ENCODE measurements at places on chromosomes 4 and X.
A peak's percentile ranks its signal among the peaks of the same experiment; 100 is the strongest.

- DNase-seq, result no peak
Observed at GRCh38 chrX:150688911-150689451, 4.2 kb upstream of the MTMR1 start.

GRCh38 chr4:56953680-56954520 lies 23.5 kb downstream of the NOA1 start:
- DNase-seq, result no peak

DNA sequence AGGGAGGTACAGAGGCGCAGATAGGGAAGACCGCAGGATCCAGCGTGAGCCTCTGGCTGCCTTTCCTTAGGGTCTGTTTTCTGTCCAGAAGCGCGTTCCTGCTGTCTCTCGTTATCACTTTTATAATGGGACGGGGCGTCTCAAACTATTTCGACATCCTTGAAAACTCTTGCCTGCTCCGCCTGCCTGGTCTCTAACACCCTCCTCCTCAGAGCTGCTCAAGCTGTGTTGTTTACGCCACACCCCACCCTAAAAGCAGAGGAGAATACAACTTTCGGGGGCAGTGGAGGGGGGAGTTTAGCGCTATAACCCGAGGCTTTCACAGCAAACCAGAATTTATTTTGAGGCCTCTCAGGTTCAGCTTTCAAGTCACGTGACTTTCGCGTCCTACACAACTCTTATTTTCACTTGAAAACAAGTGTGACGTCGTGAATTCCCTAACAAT lies 646 bp upstream of the FAM3A start:
- no peak for DNase-seq

DNA sequence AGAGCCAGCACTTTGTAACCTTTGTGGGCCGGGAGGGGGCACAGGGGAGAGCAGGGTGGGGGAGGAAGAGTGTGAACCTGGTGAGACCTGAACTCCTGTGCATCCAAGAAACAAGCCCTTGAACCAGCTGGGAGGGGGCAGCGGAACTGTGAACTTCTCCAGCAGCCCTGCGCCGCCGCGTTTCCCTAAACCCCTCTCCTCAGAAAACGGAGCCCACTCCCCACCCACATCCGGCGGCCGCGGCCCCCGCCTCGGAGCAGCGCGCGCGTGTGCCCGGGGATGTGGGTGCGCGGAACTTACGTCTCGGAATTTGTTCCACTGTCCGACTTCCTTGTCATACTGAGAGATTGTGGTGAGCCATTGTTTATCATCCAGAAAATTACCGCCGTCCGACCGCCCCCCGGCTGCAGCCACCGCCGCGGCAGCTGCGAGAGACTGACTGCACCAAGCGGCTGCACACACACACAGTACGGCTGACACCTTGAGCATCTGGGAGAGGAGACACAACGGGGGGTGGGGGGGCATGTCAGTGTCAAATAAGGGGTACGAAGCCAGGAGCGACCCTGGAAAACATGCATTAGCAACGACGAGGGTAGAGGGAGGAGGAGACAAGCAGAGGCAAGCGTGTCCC lies 494 bp downstream of the SPOCK3 start:
- DNase-seq, result no peak

DNA sequence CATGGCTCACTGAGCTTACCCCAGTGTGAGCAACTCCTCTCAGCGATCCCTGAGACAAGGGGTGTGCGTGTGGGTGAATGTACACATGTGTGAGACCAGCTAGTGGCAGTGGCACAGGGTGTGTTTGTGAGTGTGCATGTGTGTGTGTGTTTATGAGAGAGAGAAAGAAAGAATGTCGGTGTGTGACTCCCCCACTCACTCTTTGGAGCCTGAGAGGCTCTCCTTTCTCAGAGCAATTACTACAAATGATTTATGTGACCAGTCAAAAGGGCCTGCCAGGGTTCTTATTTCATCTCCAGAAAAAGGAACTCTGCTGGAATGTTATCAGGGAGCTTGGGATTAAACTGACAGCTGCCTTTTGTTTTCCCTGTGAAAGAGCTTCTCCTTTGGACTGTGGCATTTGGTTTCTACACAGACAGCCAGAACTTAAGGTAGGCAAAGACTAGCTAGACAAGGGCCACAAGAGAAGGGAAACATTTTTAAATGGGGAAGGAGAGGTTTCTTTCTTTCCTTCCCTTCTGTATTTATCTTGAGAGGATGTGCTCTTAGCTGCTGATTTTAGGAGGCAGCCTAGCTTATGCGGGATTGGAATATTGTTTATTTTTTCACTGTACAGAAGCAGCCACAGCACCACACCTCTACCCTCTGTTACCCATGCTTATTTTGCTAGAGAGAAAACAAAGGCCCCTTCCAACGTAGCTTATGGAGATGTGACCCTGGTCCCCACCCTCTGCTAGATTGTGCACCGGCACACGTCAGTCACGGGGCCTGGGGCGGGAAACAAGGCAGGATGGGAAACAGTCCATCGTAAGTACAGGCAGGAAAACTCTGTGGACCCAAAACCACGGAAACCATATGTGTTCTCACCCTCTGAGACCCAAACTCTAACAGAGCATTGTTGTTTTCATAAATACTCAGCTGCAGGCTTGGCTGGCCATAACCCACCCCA lies 143.5 kb downstream of the MGST2 start:
- DNase-seq, result no peak

GRCh38 chrX:139930916-139931645 lies 1.8 kb downstream of the ATP11C start:
- peak; percentile 31 for DNase-seq

- DNase-seq, result peak; percentile 46
Observed at GRCh38 chr4:184457535-184458249, 16.7 kb downstream of the IRF2 start.

- DNase-seq, result no peak
Observed at GRCh38 chrX:148047200-148047599, 66.1 kb downstream of the FMR1NB start.

DNA sequence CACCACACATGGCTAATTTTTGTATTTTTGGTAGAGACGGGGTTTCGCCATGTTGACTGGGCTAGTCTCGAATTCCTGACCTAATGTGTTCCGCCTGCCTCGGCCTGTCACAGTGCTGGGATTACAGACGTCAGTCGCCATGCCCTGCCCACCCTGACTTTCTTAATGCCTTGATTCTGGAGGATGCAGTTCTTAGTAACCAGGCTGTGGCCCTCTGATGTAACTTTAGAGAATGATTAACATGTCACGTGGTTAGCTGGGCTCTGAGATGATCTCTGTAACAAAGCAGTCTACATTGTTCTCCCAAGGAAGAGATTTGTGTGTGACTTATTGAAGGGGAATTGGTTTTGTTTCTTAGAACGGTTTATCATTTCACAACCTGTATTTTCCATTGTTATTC lies 30.6 kb downstream of the ANK2 start:
- DNase-seq, result no peak

DNA sequence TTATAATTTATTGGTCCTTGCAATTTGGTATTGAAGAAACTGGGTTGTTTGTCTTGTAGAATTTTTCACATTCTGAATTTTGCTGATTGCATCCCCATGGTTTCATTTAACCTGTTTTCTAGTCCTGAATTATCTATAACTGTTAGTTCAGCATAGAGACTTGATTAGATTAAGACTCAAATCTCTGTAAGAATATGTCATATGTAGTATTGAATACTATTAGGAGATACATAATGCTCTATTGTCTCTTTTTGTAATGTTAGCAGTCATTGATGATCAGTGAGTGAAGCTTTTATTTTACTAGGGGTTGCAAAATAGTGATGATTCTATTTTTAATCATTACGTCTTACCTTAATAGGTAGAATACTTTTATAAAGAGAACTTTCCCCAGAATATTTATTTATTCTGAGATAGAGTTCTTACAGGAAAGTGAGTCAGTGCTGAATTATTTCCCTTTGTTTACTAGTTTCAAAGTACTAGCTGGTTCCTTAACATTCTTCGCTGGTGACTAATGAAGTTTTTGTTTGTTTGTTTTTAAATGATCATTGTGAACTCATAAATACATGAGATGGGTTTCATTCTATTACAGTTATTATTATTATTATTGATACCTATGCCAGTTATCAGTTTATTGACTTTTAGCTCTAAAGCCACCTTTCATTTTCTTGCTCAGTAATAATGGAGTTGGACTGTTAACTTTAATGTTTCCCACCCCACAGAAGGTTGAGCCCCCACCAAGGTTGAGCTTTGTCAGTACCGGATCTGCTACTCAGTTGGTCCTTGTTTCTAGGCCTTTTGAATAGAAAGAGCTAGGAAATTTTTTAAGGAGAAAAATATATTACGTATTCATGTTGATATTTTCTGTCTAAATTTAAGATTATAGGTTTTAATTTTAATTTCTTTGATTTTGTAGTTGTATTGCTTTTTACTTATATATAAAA lies 102.3 kb downstream of the LARP1B start:
- DNase-seq, result no peak

DNA sequence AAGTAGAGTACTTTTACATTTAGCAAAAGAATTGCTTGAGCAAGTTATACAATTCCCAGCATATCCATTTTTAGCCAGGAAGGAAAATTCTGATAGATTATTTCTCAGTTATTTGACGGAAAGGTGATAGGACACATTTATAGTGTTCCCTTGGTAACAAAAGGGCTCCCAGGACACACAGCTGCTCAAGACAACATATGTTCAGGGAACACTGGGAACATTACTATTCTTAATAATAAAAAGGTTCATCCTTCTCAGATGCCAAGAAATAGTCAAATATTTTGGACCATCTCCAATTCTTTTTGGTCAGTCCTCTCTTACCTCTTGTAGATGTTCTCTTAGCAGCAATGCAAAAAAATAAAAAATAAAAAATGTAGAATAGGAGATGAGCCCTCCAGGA lies 66.8 kb upstream of the SMAD1 start:
- DNase-seq, result no peak

- no peak for DNase-seq
Observed at GRCh38 chrX:133660281-133660680, 245.0 kb upstream of the GPC4 start.

DNA sequence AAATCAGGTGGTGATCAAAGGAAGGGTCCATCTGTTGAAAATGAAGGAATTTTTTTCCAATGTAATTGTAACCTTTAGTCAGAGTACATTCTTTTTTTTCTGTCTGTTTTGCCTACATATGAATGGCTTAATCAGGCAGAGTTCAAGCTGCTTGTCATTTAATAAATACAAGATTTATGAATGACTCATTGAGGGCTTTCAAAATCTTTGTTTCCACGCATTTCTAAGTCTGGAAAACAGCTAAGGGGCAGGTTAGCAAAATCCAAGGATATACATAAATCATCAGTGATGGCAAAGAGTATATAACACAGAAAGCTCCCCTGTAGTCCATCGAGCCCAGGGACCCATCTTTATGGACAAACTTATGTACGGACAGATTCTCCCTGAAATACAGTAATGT lies 1.8 kb downstream of the CA5B start:
- DNase-seq, result no peak

DNA sequence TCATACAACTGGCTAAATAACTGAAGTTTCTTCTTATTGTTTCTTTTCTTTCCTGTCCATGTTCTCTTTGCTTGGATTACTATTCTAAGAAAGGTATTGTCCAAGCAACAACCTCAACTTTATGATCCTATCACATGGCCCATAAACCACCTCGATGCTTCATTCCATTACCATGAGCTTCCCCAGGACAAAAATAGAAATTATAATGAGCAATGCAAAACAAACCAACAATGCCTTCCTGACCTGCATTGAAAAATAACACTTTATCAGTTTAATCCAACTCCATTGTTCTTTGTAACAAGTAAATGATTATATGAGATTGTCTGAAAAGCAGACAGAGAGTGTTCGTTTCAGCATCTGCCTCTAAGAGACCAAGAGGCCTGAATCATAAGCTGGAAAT lies 148.8 kb downstream of the HS6ST2 start:
- no peak for DNase-seq

DNA sequence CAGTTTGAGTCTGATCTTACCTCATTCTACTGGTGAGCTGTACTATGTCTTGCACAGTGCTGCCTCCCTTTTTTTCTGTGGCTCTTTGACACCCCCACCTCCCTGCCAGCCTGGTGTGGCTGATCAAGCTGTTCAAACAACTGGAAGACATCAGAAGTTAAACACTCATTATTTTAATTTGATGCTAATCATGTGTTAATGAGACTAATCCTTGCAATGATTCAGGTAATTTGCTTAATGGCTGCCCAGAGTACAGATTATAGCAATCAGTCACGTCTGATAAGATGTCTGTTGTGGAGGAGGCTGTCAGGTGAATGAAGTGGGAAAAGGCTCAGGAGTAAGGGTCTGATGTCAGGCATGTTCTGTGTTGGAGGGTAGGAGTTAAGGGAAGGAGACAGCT lies 87.4 kb upstream of the GK2 start:
- DNase-seq, result no peak

- DNase-seq, result peak; percentile 68
Observed at GRCh38 chr4:169079942-169080827, 70.1 kb upstream of the CBR4 start.

- DNase-seq, result no peak
Observed at GRCh38 chrX:119809185-119809666, 17.8 kb upstream of the RPL39 start.

GRCh38 chr4:150874338-150875226 lies 140.5 kb downstream of the LRBA start:
- no peak for DNase-seq

DNA sequence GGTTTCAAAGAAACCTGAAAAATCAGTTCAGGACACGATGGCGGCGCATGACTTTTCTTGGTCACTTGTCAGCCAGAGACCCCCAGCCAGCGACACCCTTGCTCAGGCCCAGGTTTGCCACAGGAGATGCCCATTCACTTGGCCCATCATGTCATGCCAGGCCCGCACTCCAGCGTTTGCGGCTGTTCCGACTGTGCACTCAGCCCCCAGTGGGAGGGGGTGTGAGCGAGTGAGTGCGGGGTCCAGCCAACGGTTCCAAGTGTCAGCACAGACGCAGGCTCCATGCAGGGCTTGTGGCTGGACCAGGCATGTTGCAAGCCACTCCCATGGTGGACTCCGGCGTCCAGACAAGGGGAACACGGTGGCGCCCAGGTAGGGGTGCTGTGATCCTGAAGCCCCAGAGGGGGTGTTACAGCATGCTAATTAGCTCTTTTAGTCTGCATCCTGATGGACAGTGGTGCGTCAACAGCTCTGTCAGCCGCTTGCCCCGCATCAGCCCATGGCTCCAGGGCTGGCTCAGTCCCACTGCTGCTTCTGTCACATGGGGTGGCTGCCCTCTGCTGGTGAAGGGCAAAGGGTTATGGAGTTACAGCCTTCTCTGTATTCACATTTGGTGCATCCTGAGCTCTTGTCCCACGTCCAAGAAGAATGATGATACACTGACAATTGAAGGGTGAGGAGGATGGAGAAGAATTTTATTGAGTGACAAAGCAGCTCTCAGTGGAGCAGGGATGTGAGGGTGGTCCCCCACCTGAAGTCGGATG lies 3.7 kb upstream of the MAEA start:
- no peak for DNase-seq

DNA sequence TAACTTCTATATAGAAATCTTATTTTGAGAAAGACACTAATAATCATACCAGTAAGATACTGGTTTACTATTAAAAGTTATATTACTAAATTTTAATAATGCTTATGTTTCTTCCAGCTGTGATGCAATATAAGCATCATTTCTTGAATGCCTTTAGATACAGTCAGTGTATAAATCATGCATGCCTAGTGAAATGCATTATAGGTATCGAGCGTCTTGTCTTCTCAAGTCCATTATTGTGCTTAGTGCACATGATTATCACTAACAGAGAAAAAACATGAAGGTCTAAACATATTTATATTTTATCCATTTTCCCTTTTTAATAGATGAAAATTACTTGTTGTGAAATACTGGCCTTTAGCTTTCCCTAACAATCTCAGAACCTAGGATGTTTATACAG lies 1021.5 kb upstream of the AGA start:
- no peak for DNase-seq
